ENCODE measurements at places on chromosomes 11 and 22.

DNA sequence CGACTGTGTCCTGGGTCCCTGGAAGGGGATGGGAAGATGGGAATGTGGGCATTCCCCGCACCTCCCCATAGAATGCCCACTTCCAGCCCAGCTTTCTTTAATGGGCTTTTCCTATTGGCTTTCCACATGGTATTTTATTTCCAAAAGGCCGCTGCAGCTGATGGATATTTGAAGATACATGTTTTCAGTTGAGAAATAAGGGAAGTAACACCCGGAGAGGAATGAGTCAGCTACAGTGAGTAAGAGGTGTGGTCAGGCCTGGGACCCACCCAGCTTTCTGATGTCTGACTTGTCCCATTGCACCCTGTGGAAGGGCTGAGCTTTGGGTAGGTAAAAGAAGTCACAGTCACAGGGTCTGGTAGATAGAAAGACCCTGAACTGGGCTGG, 476.9 kb downstream of the MIAT start:
- DNase-seq = peak; percentile 97

GRCh38 chr11:64672875-64673274, 50.1 kb downstream of the NRXN2 start:
- no peak for DNase-seq

DNA sequence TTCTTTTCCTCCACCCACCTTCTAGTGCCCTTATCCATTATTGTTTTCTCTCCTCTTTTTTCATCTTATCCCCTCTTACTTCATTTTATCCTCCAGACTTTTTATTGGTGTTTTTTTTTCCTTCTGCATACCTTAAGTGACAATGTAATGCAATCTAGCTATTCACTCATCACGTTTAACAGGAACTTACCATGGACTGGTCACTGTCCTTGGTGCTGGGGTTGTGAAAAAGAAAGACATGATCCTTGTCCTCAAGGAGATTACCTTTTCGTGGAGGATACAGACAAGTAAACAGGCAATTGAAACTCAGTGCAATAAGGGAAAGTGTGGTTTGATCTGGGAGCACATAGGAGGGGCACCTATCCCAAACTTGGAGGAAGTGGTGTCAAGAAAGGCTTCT, 20.7 kb downstream of the SYT9 start:
- no peak for DNase-seq

- no peak for DNase-seq
These were observed 10.0 kb upstream of the ZNRF3 start for GRCh38 chr22:28873183-28873963.

DNA sequence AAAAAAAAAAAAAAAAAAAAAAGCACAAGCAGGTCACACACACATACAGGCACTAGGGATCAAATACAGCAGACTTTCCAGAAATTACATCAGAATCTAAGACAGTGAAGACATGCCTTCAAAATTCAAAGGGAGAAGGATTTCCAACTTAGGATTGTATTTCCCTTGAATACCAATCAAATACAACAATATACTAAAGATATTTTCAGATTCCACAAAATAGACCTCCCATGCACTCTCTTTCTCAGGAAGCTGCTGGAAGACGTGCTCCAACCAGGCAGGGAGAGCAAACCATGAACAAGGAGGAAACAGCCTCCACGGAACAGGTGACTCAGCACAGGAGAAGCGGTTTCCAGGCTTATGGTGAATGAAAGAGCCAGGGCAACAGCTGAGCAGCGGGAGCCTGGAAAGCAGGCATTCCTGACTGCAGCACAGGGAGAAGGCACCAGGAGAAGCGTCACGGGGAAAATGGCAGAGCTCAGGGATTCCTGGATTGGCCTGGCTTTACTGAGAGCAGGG, 32.0 kb downstream of the TMEM184B start:
- DNase-seq = peak; percentile 94

DNA sequence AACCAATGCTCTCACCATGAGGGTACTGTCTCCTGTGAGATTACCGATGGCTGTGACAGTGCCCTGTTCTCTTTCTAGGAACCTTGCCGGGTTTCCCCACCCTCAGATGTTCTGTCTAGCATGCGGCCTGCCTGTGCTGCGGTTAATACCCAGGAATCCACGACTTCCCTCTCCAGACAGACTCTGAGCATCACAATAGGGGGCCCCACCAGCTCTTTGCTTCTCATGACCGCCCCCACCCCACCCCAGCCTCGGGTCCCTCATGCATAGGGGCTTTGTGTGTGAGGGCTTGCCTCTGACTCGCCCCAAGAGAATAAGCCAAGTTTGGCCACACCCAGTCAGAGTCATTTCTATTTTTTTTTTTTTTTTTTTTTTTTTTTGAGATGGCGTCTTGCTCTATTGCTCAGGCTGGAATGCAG, 10.3 kb downstream of the PARVG start:
- peak; percentile 34 for DNase-seq

DNA sequence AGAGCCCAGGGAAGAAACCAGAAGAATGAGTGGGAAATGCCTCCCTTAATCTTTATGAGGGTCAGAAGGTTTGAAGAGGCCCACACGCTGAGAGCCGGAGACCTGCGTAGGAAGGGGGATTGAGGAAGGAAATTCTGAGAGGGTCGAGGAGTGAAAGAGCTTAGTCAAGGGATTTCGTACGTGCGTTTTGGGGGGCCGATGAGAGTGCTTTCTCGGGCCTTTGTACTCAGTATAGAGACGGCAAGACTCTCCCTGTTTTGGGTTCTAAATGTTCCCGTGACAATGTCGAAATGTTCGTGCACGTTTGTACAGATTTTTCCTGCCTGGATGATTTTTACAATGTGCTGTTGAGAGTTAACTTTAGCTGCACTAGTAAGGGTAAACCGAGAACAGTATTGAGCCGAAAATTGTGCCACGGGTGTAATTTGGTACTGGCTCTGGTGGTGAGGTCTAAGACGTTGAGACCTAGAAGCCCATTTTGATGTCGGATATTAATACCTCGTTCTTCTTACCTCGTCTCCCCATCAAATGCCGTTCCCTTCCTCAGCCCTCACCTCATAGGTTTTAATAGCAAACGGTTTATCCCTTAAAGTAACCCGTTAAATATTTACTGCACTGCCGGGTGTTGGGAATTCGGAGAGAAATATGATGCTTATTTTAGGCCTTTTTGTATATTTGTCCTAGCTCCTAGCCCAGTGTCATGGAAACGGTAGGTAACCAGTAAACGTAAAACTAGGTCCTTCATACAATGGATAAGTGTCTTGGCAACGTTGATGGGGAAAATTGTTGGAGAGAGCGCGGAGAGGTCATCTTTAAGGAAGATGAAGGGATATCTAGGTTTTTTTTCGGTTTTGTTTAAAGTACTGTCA, 734 bp downstream of the C11orf58 start:
- no peak for DNase-seq

- no peak for DNase-seq
These were observed 71.1 kb upstream of the BID start for GRCh38 chr22:17845327-17845726.

GRCh38 chr22:43110927-43111623, 525 bp downstream of the BIK start:
- DNase-seq = no peak

GRCh38 chr22:23609983-23610781, 21.9 kb downstream of the DRICH1 start:
- no peak for DNase-seq

DNA sequence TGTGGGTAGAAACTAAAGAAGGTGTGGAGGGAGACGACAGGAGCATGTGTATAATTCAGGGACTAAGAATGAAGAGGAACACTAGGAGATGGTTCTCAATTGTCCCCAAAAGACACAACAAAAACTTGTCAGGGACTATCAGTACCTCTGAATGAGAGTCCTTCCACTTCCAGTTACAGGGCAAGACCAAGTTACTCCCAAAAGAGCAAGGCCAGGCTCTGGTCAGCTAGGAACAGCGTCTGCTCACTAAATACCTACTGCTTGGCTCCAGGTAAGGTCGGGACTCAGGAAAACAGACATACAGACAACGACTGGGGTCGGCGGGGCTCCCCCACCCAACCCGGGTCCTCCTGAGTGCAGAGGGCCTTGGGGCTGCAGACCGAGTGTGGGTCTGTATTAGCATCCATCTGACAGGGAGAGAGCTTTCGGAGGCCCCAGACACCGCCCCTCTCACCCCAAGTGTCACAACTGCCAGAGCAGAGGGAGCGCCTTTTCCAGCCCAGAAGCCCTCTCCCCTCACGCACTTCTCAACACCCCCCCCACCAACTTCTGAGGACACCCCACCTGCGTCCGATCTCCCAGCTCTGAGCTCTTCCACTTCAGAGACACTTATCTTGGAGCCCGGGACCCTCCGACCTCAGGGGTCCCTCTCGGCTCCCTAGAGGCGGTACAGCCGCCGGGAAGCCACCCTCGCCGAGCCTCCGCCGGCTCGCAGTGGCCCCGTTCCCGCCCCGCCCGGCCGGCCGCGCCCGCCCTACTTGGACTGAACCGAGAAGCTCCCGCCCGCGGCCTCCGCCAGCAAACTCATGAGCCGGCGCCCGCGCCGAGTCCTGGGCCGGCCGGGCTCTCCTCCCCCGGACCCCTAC, 522 bp downstream of the RHOG start:
- DNase-seq = no peak

- DNase-seq = peak; percentile 31
These were observed 847 bp downstream of the ME3 start for GRCh38 chr11:86671531-86672006.

DNA sequence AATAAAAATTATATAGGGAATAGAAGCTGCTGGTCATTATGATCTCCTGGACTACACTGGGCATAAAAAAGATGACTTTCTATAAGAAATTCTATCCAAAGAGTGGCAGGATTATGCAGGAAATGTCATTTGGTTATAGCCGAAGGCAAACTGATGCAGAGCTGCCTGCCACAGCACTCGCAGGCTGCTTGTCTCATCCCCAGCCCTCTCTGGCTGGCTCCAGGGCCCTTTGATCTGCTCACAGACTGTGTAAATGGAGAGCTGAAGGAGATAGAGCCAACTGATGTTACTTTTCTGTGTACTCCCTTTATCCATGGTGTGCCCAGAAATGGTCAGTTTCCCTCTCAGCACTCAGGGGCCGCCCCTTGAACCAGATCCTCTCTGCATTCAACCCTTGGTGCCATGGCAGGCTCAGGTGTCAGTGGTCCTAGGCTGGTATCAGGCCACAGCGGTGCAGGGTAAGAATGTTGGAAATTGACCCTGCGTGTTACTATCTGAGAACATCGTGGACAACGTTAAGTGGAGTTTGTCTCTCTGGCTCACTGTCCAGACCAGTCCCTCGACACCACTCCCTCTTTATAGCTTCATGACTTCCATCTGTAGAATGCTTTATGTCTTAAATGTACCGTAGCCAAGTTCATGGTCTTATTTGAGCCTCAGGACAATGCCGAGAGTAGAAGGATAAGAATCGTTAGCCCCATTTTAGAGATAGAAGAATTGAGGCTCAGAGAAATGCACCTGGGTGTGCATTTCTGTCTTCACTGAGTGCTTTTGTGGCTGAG, 27.8 kb downstream of the TEAD1 start:
- DNase-seq = no peak

DNA sequence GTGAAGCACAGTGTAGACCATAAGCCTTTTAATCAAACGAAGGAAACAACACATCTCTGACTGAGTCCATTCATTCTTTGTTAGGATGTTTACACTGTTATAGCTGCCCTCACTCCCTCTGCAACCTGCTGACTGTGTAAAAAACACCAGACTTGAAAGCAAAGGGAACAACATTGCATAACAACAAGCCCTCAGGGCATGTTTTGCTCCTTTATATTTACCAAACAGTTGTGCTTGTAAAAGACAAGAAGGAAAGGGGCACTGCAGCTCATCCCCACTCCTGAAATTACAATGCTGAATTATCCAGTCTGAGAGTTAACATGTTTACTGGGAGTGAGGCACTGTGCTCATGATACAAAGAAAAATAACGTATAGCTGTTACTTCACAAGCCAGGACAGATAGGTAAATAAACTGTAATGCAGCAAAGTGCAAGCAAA, 46.4 kb downstream of the RAB30 start:
- DNase-seq = no peak

DNA sequence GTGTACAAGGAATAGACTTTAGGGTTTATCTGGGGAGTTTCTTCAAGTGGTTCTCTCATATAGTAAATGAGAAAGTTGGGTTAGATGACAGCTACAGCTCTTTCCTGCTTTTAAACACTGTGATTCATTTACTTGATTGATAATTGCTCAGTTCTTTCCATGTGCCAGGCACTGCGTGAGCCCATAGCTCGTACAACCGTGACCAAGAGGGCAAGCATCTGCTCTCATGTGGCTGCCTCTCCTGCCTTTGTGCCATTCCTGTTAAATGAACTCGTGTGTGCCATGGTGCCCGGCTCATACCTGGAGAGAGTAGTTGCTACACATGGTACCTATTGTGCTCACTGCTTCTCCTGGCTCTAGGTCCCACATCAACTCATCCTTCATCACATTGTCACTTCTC, 206.3 kb downstream of the SNX19 start:
- no peak for DNase-seq

GRCh38 chr22:48347311-48347710, 1480.4 kb downstream of the BRD1 start:
- no peak for DNase-seq

DNA sequence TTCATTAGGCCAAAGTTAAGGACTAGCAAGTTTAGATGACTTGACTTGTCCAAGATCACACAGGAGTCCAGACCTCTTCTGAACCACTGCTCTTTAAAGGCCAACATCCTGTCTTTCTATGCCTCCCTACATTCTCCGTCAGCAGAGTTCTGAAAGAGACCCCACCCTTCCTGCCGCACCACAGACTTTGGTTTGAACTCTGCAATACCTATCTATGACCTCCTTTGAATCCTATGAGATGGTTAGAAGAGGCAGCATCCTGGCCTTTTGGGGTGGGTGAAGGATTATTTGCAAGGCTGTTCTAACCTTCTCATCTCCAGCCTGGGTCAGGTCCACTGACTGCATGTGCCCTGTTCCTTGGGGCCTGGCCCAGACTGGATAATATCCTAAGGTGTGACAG, 4.3 kb upstream of the RRM1 start:
- no peak for DNase-seq

- DNase-seq = no peak
These were observed 111.9 kb downstream of the WNT7B start for GRCh38 chr22:45864959-45865476.

DNA sequence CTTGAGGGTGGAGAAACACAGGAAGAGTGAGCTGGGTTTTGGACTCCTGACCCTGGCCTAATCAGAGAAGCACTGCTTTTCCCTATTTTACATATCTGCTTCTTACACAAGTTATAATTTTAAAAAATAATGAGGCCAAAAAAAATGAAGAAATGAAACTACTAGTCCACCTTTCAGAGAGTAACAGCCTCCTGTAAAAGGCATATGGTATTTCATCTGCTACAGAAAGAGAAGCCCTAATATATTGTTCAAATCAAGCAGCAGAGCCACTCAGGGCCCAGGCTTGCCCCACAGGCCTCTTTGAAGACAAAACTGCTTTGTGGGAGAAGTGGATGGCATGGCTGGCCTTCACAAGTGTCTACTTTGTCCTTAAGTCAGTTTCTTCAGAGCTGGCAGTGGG, 10.0 kb downstream of the DIXDC1 start:
- no peak for DNase-seq

DNA sequence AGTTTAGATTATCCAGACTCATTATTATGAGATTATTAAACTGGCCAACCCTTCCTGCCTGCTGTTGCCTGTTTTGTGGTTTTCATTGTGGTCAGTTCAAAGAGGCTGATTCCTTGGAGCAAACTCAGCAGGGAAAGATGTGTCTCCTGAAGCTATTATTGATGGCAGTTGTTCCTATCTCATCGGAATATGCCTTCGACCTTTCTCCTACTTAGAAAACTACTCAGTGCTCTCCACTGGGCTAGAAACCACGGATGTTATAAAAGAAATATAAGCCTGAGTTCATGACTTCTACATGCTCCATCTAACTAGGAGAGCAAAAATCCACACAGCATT, 80.2 kb upstream of the NAV2 start:
- peak; percentile 56 for DNase-seq

- DNase-seq = no peak
These were observed 1.9 kb downstream of the SLCO2B1 start for GRCh38 chr11:75152651-75153427.

- no peak for DNase-seq
These were observed 15.2 kb downstream of the KRTAP5-5 start for GRCh38 chr11:1644601-1645356.
